ENCODE measurements at places on chromosomes 4 and X.

DNA sequence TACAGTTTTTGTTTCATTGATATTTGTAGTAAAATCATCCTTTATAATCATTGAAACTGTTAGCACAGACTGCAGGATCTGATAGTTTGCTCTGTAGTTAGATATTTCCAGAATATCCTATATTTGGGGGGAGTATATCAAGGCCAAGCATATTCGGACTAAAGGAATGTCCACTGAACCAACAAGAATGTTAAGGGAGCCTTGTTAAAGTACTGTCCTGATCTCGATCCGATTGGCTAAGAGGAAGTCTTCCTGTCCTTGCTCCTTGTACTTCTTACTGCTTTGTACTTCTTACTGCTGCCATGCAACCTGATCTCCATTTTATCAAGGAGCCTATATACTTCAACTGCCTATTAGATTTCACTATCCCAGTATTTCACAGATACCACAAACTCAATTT lies 449.3 kb downstream of the RPA4 start:
- peak; percentile 9 for DNase-seq

GRCh38 chrX:19857131-19857530 lies 30.3 kb downstream of the SH3KBP1 start:
- no peak for DNase-seq

DNA sequence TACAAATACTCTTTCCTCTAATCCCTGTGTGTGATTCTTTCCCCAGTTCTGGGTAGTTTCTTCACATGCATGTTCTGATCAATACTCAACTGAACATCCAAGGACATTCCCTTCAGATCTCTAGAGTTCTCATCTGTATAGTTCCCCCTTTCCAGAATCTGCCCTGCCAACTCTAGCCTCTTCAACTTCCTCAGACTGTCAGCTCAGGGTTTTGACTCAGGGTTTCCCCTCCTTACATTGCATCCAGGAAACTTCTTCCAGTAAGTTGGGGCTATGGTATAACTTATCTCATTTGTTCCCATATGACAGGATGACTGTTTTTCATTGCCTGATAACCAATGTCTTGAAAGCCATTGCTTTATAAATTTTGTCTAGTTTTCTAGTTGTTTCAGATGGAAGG lies 14.2 kb upstream of the ANKRD17 start:
- DNase-seq = no peak

GRCh38 chr4:1368421-1369090 lies 21.5 kb downstream of the UVSSA start:
- no peak for DNase-seq

DNA sequence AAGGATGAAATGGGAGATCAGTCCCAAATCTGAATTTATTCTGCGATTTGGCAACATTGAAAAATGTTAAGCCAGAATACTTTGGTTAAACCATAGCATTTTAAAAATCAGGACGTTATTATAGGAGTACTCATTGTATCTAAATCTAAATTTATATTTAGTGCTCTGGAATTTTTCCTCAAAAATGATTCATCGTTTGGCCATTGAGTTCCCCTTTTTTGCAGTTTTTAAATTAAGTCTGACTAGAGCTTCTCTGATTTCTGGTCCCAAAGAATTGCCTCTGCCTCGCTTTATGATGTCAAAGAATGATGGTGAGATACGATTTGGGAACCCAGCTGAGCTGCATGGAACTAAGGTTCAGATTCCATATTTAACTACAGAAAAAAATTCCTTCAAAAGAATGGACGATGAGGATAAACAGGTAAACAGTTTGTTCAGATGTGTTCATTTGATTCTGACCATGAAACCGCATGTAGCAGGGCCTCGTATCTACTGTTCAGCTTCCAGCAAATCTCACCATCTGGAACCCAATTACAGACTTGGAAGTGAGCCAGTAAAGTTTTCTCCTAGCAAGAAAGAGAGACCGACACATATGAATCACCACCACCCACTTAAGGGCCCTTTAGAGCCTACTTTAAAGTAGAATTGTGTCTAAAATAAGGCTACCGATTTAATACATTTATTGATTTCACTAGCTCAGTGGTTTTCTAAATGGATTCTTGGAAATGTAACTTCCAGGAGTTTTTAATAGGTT lies 75.6 kb downstream of the REPS2 start:
- peak; percentile 67 for DNase-seq

DNA sequence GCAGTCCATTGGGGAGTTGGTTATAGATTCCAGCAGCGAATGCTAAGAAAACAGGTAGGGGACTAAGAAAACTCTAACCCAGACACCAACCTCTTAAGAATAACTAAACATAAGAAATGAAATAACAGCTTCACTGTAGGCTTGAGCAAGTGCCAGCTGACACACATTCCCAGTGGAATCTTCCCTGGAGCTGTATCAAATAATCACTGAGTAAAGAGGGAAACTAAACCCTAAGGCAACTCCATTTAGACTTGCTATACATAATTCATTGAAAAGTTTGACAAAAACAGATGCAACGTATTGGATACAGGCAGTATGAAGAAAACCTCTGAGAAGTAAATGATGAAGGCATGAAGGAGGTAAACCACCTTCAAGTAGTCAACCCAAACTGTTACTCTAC lies 293.5 kb downstream of the OPHN1 start:
- DNase-seq = no peak

DNA sequence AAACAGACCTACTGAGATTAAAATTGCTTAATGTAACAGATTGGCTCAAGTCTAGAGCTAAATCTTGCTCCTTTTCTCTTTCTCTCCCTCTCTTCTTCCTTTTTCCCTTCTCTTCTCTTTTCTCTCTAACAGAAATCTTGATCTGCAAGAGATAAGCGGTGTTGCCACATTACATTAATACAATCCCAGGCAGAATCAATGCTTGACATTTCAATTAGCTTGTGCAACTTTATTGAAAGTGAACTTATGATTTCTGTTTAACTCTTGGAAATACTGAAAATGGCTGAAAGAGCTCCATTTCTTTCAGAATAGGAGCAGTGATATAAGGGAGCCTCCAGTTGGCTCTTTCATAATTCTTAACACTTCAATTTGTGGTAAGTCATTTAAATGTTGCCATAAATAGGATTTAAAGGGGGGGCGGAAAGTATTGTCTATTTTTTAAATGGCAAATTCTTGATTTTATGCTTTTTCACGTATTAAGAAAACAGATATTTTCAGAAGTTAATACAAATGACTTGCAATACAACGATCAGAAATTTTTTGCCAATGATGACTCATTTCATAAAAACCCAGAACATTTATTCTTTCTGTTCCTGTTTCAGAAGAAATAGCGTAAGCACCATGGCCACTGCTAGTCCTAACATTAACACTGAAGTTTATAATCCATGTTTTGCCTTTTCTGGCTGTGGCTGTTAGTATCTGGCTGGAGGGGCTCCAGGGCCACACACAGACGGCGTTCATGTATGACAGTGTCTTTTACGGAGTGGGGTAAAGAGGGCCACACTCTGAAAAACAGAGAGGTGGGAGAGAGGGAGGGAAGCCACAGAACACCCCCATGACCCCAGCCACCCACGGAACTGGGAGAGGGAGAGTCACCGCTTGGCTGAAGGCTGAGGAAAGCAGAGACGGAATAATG lies 115.7 kb upstream of the FAT1 start:
- peak; percentile 75 for DNase-seq

- DNase-seq = no peak
Measured at GRCh38 chr4:41866799-41867677, 68.2 kb upstream of the TMEM33 start.

- no peak for DNase-seq
Measured at GRCh38 chrX:50066318-50066937, 134.4 kb downstream of the AKAP4 start.

DNA sequence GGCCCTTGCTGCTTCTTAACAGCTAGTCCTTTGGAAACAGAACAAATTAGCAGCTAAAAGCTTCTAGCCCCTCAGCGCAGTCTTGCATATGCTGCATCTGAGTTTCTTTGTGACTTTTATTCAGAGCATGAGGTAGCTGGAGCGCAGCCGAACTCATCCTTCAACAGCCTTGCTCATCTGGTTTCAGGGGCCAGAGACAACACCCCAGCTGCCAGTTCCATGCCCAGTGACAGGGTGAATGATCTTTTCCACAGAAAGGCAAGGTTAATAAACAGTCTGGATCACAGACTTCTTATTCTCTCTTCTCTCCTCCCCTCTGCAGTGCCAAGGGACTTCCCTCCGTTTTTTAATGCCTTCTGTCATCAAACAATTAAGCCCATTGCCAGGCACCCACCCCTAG lies 216.6 kb upstream of the INTU start:
- DNase-seq = no peak

DNA sequence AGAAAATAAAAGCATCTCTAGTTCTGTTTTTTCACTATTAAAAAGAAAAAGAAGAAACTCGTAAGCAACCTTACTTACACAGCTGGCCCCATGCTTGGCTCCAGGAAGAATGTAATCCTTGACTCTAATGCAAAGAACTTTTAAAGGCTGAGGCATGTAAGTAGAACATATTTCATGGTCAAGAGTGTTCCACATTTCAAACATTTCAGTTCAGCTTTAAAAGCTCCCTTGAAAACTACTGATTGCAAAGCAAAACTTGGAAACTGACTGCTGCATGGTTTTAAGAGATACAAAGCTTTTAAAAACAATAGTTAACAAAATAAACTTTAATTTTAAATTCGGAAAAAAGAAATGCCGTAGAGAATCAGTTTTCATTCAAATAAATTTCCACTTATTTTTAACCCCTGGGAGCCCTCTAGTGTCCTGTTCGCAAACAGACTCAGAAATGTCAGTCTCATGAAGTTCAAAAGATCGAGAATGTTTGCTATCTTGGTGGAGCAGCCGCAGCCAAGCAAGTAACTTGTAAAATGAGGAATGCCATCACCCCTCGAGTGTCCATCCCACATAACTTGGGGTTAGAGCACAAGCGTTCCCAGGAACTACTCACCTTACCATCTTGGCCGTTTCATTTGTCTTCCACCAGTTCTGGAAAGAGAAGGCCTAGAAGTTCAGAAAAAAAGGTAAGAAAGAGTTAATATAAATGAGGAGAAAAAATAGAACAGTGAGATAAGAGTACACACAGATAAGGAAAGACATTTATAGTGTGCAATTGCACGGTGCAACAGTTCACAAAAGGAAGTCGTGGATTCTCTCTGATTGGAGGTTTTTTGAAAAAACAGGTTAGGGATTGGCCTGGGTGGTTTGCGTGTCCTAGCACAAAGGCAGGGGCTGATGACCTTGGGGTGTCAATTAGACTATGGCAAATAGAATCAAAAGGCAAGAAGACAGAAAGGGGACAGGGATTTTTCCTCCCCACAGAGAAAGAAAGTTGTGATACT lies at the start of gene GASK1B:
TSS of gene GASK1B (minus strand) at position 765 of the 998 bp plus-strand sequence. CDS start 1,650 bp downstream, outside the sequence.
- peak; percentile 88 for DNase-seq

DNA sequence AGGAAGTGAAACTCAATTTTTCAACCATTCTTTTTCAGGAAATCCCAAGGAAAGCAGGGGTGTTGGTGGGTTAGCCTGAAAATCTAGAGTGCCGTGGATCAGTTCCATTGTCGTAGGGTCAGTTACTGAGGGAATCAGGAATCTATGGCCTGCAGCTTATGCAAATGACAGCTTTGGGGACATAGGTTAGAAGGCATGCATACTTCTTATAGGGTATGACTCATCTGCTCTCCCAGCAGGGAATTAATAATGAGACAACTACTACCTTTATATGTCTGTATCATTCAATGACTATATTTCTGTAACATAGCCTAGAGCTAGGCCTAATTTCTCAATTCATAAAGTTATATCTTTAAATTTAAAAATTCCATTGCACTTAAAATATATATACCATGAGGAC lies 36.6 kb downstream of the ZNF41 start:
- no peak for DNase-seq

DNA sequence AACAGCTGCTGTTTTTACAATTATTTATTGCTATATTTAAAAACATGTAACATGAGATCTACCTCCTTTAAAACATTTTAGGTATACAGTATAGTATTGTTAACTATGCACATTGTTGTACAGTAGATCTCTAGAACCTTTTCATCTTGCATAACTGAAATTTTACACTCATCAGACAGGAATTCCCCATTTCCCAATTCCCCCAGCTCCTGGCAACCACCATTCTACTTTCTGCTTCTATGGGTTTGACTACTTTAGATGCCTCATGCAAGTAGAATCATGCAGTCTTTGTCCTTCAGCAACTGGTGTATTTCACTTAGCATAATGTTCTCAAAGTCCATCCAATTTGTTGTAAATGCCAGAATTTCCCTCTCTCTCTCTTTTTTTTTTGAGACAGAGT lies 9.7 kb upstream of the LSM6 start:
- peak; percentile 84 for DNase-seq

GRCh38 chr4:83269256-83269655 lies 15.3 kb downstream of the COQ2 start:
- peak; percentile 27 for DNase-seq

DNA sequence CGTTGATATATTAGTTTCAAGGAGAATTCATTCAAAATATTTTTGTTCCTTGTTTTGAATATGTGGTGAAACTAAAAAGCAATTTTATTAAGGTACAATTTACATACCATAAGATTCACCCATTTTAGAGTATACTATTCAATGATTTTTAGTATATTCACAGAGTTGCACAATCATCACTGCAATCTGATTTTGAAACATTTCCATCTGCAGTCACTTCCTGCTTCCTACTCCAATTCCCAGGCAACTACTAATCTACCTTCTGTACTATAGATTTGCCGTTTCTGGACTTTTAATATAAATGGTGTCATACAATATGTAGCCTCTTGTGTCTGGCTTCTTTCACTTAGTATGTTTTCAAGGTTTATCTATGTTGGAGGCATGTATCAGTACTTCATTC lies 71.3 kb downstream of the SLC9A7 start:
- DNase-seq = peak; percentile 16

DNA sequence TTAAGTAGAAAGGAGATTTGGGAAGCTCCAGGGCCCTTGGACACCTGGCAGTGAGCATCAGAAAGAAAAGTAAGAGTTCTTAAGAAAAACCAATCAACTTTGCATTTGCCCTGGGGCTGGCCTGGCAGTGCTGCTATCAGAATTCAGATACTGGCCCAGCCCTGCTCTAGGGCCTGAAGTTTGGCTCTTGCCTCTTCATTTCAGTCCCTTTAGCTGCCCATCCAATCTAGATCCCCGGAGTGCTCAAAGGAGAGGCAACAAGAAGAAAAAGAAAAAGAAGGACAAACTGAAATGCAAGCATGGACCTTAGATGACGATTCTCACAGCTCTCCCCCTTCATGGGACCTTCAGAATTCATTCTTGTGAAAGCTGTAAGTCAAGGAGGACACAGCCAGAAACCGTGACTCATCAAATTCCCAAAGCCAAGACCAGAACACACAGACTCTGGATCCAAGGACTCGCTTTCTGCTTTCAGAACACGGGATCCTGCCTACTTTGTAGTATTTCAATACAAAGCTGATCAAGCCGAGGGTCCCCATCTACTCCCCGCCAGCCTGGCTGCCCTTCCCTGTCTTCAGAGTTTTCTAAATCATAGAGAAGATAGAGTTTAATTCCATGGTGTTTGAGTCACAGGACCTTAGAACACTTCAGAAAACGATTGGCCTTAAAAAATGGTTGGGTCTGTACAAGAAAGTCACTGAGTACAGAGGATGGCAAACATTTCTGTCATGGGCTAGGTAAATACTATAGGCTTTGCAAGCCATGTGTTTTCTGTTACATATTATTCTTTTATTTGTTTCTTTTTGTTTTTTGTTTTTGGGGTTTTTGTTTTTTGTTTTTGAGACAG lies 103.7 kb downstream of the RBM47 start:
- peak; percentile 95 for DNase-seq

GRCh38 chr4:8395504-8396296 lies 44.8 kb downstream of the ACOX3 start:
- no peak for DNase-seq
